Retina (tissue), 1 donor: ENCODE measurements at places on chromosomes 4 and X.

GRCh38 chr4:127055357-127055756, 577.4 kb upstream of the INTU start:
- DNase-seq: no peak

- DNase-seq: no peak
Observed at GRCh38 chr4:24850674-24851073, 55.3 kb downstream of the SOD3 start.

DNA sequence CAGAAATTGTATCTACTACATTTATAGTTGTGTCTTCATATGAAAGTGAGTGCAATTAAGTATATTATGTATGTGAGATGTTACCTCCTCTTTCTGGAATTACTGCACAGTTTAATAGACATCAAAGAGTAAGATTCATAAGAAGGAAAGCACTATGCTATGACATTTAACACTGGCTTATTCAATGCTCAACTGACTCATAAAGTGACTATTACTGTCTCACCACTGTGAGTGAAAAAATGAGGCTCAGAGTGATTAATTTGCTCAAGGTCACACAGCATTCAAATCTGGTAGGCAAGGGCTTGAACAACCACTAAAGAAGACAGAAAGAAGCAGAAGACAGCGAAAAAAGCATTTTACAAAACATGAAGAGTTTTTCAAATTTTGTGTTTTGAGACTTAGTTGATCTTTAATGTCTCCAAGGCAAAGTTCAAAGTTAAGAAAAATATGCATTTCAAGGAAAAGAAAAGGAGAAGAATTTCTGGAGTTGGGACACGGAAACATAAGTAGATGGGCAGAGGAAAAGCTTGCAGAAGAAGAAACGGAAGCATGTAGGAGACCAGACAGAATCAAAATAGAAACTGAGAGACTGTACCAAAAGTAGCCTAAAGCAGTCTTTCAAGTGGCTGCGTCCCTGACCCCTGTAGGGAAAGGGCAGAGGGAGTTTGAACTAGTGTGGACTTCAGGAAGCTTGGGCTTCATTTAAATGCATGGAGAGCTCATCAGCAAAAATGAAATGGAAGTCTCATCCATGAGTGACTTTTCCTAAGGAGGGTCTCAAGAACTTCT, 66.3 kb downstream of the KCNIP4 start:
- DNase-seq: no peak

DNA sequence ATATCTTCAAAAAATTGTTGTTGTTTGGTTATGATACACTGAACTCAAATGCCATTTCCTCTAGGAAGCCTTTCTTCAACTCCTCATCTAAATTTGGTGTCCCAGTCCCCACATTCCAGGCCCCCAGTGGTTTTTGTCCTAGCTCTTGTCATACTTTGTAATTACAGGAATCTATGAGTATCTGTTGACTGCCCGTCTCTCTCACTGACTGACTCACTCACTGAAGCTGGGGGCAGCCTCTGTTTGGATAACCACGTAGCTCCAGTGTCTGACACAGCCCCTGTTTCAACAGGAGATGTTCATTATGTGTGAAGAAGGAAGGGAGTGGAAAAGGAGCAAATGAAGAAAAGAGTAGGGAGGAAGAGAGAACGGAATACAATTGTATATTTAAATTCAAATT, 284.1 kb upstream of the TENM3 start:
- no peak for DNase-seq

- DNase-seq: no peak
Observed at GRCh38 chr4:79290376-79290775, 35.5 kb downstream of the NAA11 start.

- no peak for DNase-seq
Observed at GRCh38 chr4:184370711-184371389, 103.5 kb downstream of the IRF2 start.

GRCh38 chrX:83022020-83022419, 486.1 kb upstream of the POU3F4 start:
- no peak for DNase-seq

- DNase-seq: no peak
Observed at GRCh38 chr4:171759274-171759673, 53.9 kb upstream of the GALNTL6 start.

- DNase-seq: no peak
Observed at GRCh38 chrX:50082741-50083140, 118.1 kb downstream of the AKAP4 start.

GRCh38 chr4:102387552-102388150, 42.4 kb upstream of the SLC39A8 start:
- no peak for DNase-seq

- DNase-seq: peak; percentile 11
Observed at GRCh38 chr4:112735474-112735951, 98.6 kb downstream of the LARP7 start.

GRCh38 chrX:138710866-138711341, 613 bp downstream of the FGF13 start:
- DNase-seq: peak; percentile 70

GRCh38 chr4:52241916-52242315, 190.8 kb downstream of the SPATA18 start:
- DNase-seq: no peak

DNA sequence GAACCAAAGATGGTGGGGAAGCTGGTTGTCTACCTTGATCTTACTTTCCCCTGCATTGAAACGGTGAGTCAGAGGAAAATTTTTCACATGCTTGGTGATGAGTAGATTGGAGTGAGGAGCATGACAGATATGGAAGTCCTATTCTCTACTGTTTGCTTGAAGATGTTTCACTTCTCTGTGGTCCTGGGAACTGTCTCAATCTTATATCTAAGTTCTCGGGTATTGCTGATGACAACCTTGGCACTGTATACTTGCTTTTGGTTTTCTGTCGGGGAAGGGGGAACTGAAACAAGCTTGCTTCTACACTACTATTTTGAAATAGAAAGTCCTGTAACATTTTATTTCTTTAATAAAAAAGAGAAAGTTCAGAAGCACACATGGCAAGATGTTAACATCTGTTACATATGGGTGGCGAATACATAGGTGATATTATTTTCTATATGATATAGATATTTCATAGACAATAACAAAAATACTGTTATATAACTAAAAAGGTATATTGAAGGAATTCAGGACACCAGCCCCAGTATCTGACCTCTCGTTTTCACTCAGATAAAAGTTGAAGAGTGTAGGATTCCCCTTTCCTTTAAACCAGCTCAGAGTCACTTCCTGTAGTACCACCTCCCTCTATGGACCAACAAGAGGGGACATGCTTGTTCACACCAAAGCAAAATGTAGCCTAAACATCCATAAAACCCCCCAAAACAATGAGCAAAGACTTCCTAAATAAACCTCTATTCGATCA, 88.8 kb downstream of the FMR1NB start:
- DNase-seq: no peak

- no peak for DNase-seq
Observed at GRCh38 chr4:69601065-69601464, 38.4 kb downstream of the UGT2A2 start.
